ENCODE measurements at places on chromosomes 13 and 19. TPM values are rescaled to one million over a fixed set of nuclear protein-coding genes. Genes with fewer than 3 reads are reported as not detected.

- H3K4me3 ChIP-seq = no peak overlapping the region
- no peak for DNase-seq
- H3K4me1 ChIP-seq = no peaks in the 10 kb centered on the region
- no peaks in the 10 kb centered on the region for H3K36me3 ChIP-seq
- H3K27me3 ChIP-seq = no peaks in the 10 kb centered on the region
- no peak overlapping the region for H3K27ac ChIP-seq
Observed at GRCh38 chr13:101868585-101869469, 416.4 kb downstream of the ITGBL1 start.

- H3K27me3 ChIP-seq = no peaks in the 10 kb centered on the region
- no peak for DNase-seq
- H3K36me3 ChIP-seq = peaks cover 68% of the 10 kb centered on the region
- H3K27ac ChIP-seq = peak overlapping the region; percentile 24
- no peak overlapping the region for H3K4me3 ChIP-seq
Observed at GRCh38 chr19:46384396-46384795, 29.0 kb downstream of the CCDC8 start.

- no peak for DNase-seq
- H3K4me1 ChIP-seq = no peaks in the 10 kb centered on the region
- no peaks in the 10 kb centered on the region for H3K36me3 ChIP-seq
- no peak overlapping the region for H3K4me3 ChIP-seq
- no peak overlapping the region for H3K27ac ChIP-seq
- peaks cover 19% of the 10 kb centered on the region for H3K27me3 ChIP-seq
Observed at GRCh38 chr13:39272994-39273393, 234.7 kb downstream of the NHLRC3 start.

GRCh38 chr19:7445104-7445503, 43.7 kb downstream of the PEX11G start:
- no peaks in the 10 kb centered on the region for H3K4me1 ChIP-seq
- H3K4me3 ChIP-seq = no peak overlapping the region
- H3K27ac ChIP-seq = peak overlapping the region; percentile 8

DNA sequence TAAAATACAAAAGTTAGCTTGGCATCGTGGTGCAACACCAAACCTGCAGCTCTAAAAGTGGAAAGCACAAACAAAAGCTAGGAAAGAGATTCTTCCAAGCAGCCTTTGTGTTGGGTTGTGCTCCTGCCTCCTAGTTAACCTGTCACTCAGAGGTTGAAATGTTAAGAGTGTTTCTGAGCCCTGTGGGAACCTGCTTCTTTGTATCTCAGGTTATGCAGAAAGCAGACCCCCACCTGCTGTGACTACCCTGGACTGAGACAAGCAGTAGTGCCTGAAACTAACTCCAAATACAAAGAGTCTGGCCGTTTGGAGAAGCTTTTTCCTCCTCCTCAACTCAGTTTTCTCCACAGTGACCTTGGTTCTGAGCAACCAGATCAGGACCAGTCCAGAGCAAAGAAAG, 158.4 kb upstream of the CSNK1A1L start:
- H3K27me3 ChIP-seq = no peaks in the 10 kb centered on the region
- H3K4me3 ChIP-seq = no peak overlapping the region
- no peak for DNase-seq
- H3K36me3 ChIP-seq = no peaks in the 10 kb centered on the region
- H3K4me1 ChIP-seq = no peaks in the 10 kb centered on the region

- no peak overlapping the region for H3K27ac ChIP-seq
- no peaks in the 10 kb centered on the region for H3K36me3 ChIP-seq
- no peaks in the 10 kb centered on the region for H3K4me1 ChIP-seq
- H3K27me3 ChIP-seq = no peaks in the 10 kb centered on the region
- no peak for DNase-seq
Observed at GRCh38 chr13:106117035-106117434, 418.4 kb downstream of the EFNB2 start.

GRCh38 chr19:45136507-45137178, 24.1 kb downstream of the NKPD1 start:
- peaks cover 1% of the 10 kb centered on the region for H3K4me1 ChIP-seq
- H3K4me3 ChIP-seq = no peak overlapping the region
- no peak overlapping the region for H3K27ac ChIP-seq
- no peaks in the 10 kb centered on the region for H3K36me3 ChIP-seq
- no peak for DNase-seq

DNA sequence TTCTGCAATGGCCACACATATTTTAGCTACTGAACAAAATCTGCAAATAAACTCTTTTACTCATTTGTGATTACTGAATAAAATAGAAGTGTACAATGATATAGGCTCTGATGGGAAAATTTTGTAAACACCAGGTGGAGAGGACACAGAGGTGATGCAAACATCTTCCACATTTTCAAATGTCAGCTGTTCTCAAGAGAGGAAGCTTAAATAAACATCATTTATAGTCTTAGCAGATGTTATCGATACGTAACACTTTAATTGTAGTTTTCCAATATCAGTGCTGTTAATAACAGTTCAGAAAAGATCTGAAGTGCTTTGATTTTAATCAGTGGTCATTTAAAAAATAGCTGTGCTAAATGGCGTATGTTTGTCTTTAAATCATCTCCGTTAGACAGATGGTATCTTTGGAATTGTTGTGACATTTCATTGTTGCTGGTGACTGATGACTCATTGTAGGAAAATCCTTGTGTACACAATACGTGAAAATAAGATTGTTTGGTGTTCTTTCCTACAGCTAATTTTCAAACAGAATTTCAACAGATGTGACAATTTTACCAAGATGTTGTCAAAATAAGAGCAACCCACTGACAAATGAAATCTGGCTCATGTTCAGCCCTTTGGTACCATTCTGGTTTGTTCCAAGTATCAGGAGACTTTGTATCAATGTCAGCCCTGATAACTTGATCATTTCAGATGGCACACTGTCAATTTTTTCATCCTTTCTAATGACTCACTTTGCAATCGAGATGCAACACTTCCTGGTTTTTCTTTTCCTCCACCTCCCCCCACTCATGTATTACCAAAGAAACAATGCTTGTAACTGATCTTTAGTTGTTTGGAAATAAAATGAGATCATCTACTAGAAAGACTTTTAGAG, 516.0 kb downstream of the DCT start:
- DNase-seq = no peak
- no peak overlapping the region for H3K27ac ChIP-seq
- no peak overlapping the region for H3K4me3 ChIP-seq
- no peaks in the 10 kb centered on the region for H3K4me1 ChIP-seq
- H3K27me3 ChIP-seq = no peaks in the 10 kb centered on the region

- H3K4me3 ChIP-seq = no peak overlapping the region
- no peak for DNase-seq
- peaks cover 23% of the 10 kb centered on the region for H3K27me3 ChIP-seq
- peaks cover 8% of the 10 kb centered on the region for H3K4me1 ChIP-seq
- no peaks in the 10 kb centered on the region for H3K36me3 ChIP-seq
- H3K27ac ChIP-seq = no peak overlapping the region
Observed at GRCh38 chr13:25291691-25292090, 4.4 kb upstream of the MTMR6 start.

- DNase-seq = peak; percentile 73
- H3K27ac ChIP-seq = no peak overlapping the region
- peaks cover 51% of the 10 kb centered on the region for H3K27me3 ChIP-seq
Observed at GRCh38 chr19:55369653-55370304, 484 bp downstream of the IL11 start.

DNA sequence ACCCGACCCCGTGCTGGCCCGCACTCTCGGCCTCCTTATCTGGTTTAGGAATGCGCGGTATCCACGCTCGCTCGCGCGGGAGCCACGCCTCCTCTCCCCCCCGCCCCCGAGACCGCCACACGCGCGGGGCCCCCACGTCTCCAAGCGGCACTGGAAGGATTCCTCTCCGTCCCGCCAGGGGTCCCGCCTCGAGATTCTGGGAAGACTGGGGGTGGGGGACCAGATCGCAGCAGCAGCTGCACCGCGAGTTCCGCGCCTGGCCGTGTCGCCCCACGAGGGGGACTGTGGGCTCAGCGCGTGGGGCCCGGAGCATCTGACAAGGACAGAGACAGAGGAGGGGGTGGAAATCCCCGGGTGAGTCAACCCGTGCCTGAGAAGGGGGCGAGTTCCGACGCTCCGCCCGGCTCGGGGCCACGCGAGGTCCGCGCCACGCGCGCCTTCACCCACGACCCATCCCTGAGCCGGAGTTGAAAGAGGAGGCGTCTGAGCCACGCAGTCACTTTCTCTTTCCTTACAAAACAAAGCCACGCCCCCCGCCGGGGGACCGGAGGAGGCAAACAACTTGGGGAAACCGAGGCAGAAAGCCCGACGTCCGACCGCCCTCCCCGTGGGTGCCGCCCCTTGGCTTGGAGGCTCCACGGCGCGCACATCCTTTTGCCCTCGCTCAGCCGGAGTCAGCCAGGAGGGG, 814 bp downstream of the S1PR2 start:
- peak overlapping the region; percentile 89 for H3K4me3 ChIP-seq
- DNase-seq = peak; percentile 87
- no peaks in the 10 kb centered on the region for H3K27me3 ChIP-seq
- peak overlapping the region; percentile 88 for H3K27ac ChIP-seq
- peaks cover 13% of the 10 kb centered on the region for H3K4me1 ChIP-seq
- H3K36me3 ChIP-seq = no peaks in the 10 kb centered on the region

GRCh38 chr19:31255174-31255799, 93.9 kb downstream of the TSHZ3 start:
- H3K36me3 ChIP-seq = no peaks in the 10 kb centered on the region
- peaks cover 2% of the 10 kb centered on the region for H3K27me3 ChIP-seq
- H3K27ac ChIP-seq = no peak overlapping the region
- peaks cover 3% of the 10 kb centered on the region for H3K4me1 ChIP-seq
- no peak overlapping the region for H3K4me3 ChIP-seq

DNA sequence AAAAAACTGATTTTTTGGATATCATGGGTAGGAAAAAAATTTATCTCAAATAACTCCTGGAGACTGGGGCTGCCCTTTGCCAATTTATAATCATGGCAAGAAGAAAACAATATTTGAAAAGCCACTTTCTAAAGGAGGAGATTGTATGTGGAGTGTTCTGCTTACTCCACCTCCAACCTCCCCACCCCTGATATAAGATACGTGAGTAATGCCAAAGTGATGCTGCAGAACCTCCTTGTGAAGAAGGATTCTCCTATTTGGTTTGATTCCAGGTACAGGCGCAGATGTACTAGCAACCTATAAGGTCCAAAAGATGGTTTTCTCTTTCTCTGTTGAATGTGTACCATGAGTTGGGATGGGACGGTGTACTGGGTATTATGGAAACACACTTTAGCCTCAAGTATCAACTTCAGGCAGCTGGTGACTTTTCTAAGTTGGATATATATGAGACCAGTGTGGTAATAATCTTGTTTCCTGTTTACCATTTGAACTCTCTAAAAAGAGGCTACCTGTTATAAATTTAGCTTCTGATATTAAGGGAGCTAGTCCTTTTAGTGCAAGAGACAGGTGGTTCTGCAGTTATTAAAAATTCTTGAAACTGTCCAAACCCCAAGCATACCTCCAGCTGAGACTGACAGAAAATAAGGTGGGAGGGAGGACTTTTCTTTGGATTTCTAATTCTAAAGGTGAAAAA, 724.0 kb upstream of the MIR17HG start:
- no peak overlapping the region for H3K4me3 ChIP-seq
- H3K27me3 ChIP-seq = no peaks in the 10 kb centered on the region
- no peaks in the 10 kb centered on the region for H3K4me1 ChIP-seq
- DNase-seq = no peak

GRCh38 chr13:101474419-101474957, 22.0 kb downstream of the ITGBL1 start:
- no peak for DNase-seq
- no peak overlapping the region for H3K27ac ChIP-seq
- no peaks in the 10 kb centered on the region for H3K4me1 ChIP-seq
- H3K36me3 ChIP-seq = no peaks in the 10 kb centered on the region
- H3K4me3 ChIP-seq = no peak overlapping the region

GRCh38 chr13:51502153-51502651, 49.4 kb upstream of the INTS6 start:
- no peak overlapping the region for H3K4me3 ChIP-seq
- H3K27me3 ChIP-seq = peaks cover 7% of the 10 kb centered on the region
- no peaks in the 10 kb centered on the region for H3K36me3 ChIP-seq
- DNase-seq = no peak

GRCh38 chr19:15902254-15902653, 4.4 kb upstream of the CYP4F2 start:
- H3K4me1 ChIP-seq = no peaks in the 10 kb centered on the region
- H3K4me3 ChIP-seq = no peak overlapping the region
- H3K36me3 ChIP-seq = no peaks in the 10 kb centered on the region
- H3K27ac ChIP-seq = no peak overlapping the region
- H3K27me3 ChIP-seq = peaks cover 39% of the 10 kb centered on the region

GRCh38 chr19:41521931-41522555, 53.9 kb upstream of the CEACAM21 start:
- peak overlapping the region; percentile 84 for H3K4me3 ChIP-seq
- peaks cover 20% of the 10 kb centered on the region for H3K4me1 ChIP-seq
- DNase-seq = peak; percentile 85
- H3K27me3 ChIP-seq = peaks cover 32% of the 10 kb centered on the region
- peak overlapping the region; percentile 86 for H3K27ac ChIP-seq
- no peaks in the 10 kb centered on the region for H3K36me3 ChIP-seq

GRCh38 chr13:27493981-27494380, 43.6 kb upstream of the MTIF3 start:
- no peaks in the 10 kb centered on the region for H3K36me3 ChIP-seq
- no peak overlapping the region for H3K4me3 ChIP-seq
- H3K27ac ChIP-seq = no peak overlapping the region
- DNase-seq = no peak

GRCh38 chr19:18021121-18021755, 13.3 kb downstream of the ARRDC2 start:
- H3K4me3 ChIP-seq = peak overlapping the region; percentile 94
- peak; percentile 88 for DNase-seq
- no peaks in the 10 kb centered on the region for H3K27me3 ChIP-seq
- peak overlapping the region; percentile 98 for H3K27ac ChIP-seq

ZNF534 gene
- not detected for total RNA-seq

SLC27A5 gene
- 27.0 TPM for total RNA-seq

LILRB5 gene
- not detected for total RNA-seq
